ENCODE measurements at places on chromosomes 16 and 17.

GRCh38 chr17:4800462-4801196 lies 1.5 kb downstream of the C17orf114 start:
- DNase-seq: no peak

DNA sequence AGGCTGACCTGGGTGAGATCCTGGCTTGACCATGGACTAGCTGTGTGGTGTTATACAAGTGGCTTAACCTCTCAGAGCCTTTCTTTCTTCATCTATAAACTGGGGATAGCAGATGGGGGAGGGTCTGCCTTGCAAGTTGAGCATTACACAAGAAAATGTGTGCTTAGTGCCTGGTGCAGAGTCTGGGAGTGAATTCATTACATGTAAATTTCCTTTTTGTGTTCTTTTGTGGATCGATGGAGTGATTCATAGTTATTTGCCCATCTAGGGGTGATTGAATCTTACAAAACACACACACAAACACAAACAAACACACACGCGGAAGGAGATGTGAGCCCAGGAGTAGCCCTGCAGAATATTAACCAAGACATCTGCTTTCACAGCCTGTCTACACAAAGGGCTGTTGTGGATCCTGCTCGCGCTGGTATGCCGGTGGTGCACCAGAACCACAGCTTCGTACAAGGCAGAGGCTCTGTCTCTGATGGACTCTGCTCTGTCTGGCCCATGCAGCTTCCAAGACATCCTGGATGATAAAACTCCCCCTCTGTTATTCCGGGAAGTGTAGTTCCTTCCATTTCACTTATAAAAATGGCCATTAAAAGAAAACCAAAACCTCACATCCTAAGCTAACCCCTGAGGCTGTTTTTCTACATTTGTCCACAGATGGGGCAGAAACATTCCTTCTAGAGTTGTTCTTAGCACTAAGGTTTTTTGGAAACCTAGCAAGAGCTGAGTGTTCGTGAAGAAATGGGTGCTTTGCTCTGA lies 86.1 kb downstream of the UTP18 start:
- DNase-seq: no peak

DNA sequence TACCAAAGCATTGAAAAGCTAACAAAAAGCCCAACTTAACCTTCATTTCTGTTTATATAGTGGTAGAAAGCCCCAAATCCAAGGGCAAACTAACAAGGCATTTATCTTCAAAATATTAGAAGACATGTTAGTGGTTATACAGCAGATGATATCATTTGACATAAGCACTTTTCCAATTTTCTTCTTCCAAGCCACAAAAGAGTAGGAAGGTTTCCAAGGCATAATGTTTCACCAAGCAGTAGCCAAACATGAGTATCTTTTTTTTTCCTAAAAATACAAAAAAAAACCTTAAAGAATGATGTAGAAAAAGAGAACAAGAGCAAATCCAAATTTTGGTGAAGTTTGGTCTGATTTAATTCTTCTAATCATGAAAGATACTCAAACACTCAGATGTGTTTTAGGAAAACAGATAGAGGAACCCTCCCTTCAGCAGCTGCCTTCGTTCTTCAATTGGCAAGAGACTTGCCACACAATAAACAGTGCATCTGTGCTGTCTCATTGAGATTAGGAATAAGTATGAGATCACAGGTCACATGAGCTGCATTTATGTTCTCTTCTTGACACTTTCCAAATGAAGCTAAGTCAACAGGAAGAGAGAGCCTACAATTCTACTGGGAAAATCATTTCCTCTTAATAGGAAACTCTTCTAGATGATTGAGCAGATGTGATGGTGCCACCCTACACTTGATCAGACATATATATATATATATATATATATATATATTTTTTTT lies 106.7 kb downstream of the TTC19 start:
- no peak for DNase-seq

GRCh38 chr16:71722801-71723536 lies 1.5 kb downstream of the PHLPP2 start:
- no peak for DNase-seq

GRCh38 chr16:11029948-11030347 lies 85.6 kb downstream of the CLEC16A start:
- no peak for DNase-seq

GRCh38 chr16:87461466-87461991 lies 31.3 kb downstream of the ZCCHC14 start:
- DNase-seq: no peak

DNA sequence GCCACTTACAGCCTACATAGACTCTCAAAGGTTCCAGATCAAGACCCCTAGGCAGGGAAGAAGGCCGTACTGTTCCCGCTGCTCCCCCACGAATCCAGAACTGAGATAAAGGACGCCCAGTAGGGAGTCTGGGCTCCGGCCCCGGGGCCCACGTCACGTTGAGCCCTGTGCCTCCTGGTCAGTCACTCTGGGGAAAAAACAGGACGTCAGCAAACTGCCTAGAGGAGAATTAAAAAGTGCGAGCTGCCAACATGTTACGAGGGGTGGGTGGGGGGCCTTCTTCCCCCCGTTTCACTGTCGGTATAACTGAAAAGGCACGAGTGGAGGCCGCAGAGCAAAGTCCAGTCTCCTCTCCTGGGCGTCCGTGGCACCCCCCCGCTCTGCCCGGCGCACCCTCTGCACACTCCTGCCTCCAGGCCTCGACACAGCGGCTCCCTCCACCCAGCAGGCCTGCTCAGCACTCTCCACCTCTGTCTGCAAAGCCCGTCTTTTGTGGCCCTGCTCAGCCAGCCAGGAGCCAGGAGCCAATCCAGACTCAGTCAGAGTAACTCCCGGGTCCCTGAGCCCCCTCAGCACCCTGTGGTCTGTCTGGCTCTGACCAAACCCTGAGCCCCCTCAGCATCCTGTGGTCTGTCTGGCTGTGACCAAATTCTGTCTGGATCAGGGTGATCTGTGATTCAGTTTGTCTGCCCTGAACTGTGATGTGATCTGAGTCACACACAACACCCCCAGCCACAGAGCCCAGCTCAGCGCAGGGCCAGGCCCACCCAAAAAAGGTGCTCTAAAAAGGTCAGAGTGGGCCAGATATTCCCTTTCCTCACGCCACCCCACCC lies 6.2 kb downstream of the ITGAE start:
- no peak for DNase-seq

- no peak for DNase-seq
Measured at GRCh38 chr16:22220714-22221113, 14.6 kb downstream of the EEF2K start.

GRCh38 chr16:87698676-87699199 lies 67.0 kb downstream of the KLHDC4 start:
- DNase-seq: no peak

GRCh38 chr17:43823350-43824084 lies 9.4 kb downstream of the MPP3 start:
- no peak for DNase-seq
